ENCODE measurements at places on chromosomes 4 and X.

- no peak for DNase-seq
Measured at GRCh38 chr4:38560340-38560739, 103.7 kb upstream of the KLF3 start.

- no peak for DNase-seq
Measured at GRCh38 chr4:144709793-144710525, 64.0 kb downstream of the HHIP start.

DNA sequence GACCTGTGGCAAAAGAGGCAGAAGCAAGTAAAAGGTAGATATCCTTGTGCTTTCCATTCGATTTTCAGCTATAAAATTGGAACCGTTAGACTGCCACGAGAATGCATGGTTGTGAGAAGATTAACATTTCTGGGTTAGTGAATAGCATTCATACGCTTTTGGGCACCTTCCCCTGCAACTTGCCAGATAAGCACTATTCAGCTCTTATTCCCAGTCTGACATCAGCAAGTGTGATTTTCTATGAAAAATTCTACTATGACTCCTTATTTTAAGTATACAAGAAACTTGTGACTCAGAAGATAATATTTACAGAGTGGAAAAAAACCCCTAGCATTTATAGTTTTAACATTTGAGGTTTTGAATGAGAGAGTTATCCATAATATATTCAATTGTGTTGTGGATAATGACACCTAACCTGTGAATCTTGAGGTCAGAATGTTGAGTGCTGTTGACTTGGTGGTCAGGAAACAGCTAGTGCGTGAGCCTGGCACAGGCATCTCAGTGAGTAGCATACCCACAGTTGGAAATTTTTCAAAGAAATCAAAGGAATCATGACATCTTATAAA is 3.9 kb downstream of the FGB start:
- no peak for DNase-seq

DNA sequence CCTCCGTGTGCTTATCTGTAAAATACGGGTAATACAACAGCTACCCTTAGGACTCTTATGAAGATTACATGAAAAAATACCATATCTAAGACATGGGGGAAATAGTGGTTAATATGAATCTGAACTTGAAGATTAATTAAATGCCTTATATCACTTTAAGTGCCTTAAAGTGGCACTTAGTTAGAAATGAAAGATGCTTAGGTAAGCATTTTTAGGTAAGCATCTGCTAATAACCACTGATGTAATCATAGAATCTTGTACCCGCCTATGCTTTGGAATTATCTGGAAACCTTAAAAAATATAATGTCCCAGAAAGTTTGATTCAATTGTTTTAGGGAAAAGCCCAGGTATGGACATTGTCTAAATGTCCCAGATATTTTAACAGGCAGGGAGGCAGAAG is 12.2 kb downstream of the CLNK start:
- DNase-seq, result no peak

- no peak for DNase-seq
Measured at GRCh38 chrX:22800360-22800759, 199.4 kb upstream of the DDX53 start.

DNA sequence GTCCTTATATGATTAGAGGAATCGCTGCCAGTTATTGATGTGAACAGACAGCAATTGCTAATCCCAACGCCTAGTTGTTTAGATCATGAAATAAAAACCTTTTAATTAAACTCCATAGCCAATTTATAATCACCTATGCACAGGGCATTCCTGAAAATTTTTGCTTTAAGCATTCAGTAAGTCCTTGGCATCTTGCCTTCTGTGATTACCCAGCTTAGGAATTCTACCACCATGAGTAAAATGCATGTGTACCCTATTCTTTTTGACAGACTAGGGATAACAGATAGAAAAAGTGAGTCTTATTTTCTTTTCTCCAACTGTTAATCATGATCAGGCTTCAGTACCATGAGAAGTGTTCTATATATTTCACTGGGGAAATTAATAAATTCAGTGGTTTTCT is 995.3 kb upstream of the GRIA3 start:
- no peak for DNase-seq

DNA sequence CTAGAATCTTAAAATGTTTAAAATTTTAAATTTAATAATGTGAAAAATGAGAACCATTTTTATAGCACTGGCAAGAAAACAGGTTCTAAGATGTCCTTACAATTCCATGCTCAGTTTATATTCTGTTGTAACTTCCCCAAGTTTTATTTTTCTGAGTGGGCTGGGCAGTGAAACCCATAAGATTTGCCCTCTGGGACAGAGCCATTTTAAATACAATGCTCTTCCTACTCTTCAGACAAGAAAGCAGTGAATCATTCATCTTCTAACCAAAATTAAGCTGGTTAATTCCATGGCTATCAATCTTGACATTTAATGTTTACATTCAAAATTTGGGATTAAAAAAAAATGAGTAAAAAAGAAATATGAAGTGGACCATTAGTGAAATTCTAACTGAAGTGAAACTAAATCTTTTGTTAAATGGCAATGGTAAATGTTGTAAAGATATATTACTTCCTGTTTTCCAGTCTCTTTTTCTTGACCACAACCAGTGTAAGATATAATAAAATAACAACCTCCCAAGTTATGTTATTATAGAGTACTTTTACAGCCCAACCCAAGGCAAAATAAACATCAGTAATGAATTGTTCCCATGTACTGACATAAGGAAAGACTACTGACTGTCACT is 37.2 kb upstream of the PTPN13 start:
- no peak for DNase-seq

DNA sequence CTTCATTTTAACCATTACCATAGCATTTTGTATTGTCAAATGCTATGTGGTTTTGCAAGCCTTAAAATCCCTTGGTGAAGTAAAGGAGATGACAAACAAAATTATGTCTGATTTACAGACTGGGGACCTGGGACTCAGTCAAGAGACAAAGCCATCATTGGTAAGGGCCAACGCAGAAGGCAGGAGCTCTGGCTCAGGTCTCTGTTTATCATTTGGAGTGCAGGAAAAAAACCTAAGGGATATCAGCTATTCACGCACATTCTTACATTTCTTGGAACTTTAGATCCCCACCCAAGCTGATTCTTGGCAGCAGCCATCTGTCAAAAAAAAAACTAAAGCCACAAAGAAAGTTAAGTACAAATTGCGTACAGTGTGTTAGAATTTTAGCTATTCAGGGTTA is 731.9 kb downstream of the STPG2 start:
- no peak for DNase-seq

DNA sequence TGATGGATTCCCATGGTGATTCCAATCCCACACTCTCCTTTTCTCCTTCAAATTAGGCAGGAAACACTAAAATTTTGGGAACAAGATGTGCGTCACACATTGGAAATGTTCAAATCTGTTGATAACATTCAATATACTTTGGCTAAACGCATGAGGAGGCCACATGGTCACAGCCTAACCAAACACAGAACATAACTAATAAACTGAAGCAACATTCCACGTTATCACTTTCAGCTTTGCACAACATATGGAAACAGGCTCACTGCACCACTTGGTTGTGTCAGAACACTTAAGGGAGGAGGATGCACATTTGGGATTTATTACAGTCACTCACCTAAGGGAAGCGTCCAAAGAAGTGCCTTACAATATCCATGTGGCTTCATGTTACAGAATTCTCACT is 4.7 kb downstream of the SH3RF1 start:
- no peak for DNase-seq

DNA sequence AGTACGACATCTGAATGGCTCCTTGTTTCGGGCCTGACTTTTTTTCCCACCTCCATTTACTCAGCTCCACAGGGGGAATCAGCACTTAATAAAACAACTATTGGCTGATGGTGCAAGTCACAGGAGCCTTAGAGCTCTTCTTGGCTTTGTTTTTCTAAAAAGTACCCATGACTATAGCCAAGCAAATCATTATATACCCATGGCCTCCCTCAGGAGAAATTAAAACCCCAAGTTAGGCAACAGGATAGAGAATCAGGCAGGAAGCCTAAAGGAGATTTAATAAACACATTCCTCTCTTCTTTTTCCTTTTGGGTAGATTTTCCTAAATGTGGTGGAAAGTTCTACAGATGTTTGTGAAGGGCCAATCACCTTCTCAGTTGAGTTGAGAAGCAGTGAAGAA is 91.9 kb upstream of the RBPJ start:
- DNase-seq, result no peak

DNA sequence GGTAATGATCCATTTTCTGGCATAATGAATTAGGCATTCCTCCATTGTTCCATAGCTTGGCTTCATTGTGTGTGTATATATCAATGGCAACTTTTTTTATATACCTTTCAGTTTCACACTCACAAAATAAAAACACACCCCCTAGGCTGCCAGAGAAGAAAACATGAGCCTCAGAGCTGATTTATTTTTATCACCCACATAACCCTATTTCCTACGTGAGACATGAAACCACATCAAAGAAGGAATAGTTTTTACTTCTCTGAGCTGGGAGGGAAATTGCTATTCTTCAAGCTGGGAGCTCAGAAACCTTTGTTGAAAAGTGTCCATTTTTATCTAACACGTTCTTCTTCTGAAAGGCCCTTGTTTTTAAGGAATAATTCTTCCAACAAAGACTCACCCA is 126.7 kb upstream of the RAI2 start:
- DNase-seq, result no peak

DNA sequence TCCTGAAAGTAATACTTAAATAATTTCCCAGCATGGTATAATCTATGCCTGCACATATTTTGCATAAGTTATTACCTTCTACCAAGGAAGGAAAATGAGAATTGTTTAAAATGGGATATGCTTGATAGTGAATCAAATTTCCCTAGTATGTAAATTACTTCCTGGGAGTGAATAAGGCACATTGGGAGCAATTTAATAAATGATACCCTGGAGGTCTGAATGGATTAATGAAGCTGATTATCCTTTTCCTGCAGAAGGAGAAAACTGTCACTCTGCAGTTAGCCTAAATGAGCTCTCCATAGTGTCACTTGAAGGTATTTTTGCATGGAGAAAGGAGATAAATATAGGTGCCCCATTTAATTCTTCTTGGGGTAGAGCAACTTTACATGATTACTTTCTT is 2212.0 kb downstream of the PCDH7 start:
- no peak for DNase-seq

DNA sequence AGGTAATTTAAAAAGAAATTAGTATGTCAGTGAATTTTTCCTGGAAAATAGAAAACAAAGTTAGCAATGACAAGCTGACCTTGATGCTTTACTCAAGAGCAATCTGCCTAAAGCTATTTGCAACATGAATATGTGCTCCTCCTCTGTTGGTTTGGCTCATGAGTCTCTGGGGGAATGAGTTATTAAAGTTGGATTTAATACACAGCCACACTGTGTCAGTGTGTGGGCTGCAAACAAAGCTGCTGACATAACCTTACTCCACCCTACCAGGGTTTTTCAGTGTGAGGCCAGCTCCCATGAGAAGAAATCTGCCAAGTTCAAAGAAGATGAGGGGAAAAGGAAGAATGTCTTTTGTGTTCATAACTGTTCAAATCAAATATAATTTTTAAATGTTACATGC is 280.5 kb downstream of the TLL1 start:
- no peak for DNase-seq

- no peak for DNase-seq
Measured at GRCh38 chrX:78527818-78528217, 131.3 kb downstream of the RTL3 start.

DNA sequence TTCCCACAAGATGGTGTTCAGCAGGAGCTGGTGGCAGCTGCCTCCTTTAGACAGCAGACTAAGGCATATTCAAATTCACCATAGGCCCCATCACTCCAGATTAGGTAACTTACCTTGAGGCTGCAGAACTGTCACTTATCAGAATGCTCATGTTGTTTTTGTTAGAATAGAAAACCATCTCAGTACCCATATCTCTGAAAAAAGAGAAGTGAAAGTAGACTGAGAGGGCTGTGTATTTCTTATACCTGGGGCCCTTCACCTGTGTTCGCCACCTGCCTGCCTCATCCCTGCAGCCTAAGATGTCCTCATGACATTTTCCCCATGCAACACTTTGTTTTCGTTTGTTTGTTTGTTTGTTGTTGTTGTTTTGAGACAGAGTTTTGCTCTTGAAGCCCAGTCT is 32.9 kb upstream of the SPRY1 start:
- DNase-seq, result no peak

DNA sequence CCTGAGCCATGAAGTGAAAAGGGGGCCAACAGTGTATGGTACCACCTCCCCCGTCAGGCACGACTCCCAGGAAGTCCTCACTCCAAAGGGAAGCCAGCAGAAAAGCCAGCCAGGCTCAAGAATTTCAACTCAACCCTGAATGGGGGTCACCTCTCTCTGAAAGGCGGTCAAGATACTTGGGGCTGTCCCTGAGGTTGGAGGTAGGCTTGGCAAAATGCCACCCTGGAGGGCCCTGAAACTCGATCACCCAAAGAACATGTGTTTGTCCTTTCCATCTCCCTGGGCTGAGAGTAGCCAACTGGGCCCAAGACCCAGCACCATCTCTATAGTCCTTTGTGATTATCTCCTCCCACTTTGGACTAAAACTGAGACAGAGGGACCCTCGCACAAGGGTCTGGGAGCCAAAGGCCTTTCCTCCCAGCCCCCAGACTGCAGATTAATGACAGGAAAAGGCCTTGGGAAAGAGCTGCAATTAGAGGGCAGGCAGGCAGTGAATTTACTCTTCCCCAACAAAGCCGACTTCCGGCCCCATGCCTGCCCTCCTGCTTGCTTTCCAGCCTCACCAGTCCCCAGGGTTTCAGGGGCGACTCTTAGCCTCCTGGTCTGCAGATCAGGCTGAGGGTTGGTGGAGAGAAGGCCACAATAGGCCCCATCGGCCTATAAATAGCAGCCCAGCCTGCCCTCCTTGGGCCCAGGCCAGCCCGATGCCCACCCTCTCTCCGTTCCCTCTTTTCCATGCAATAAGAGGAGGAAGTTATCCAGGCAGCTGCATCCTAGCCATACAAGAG is 5.6 kb downstream of the SASH3 start:
- no peak for DNase-seq

GRCh38 chr4:39541987-39542610 is 14.9 kb upstream of the UGDH start:
- no peak for DNase-seq

Data from T-helper 17 cell (primary cell).